Eye (tissue), 1 donor: ENCODE measurements at places on chromosomes 2 and 18.
A peak's percentile ranks its signal among the peaks of the same experiment; 100 is the strongest.

- no peak for DNase-seq
These were observed 1.7 kb upstream of the LPIN2 start for GRCh38 chr18:3014503-3015203.

DNA sequence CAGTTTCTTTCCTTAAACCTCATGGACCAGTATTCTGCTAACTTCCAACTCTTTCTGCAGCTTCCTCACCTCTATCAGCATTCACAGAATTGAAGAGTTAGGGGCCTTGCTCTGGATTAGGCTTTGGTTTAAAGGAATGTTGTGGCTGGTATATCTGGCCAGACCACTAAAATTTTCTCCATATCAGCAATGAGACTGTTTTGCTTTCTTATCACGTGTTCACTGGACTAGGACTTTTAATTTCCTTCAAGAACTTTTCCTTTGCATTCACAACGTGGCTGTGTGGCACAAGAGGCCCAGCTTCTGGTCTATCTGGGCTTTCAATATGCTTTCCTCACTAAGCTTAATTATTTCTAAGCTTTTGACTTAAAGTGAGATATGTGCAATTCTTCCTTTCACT is 33.4 kb downstream of the SP3 start:
- no peak for DNase-seq

DNA sequence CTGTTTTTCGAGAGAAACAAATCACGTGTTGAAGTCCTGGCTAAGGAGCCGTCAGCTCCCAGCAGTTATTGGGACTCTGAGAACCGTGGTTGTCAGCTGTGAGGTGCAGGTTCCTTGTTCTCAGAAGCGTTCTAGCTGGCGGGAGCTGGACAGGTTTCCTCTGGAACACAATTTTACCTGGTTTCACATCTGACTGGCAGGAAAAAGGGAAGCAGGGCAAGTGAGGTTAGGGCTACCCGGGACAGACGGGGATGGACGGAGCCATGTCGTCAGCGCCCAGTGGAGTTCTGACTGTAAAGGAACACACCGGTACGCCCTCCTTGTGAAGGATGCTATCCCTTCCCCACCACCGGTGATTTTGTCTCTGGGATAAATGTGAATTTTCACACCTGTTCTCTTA is 26.1 kb downstream of the ITGB1BP1 start:
- no peak for DNase-seq

DNA sequence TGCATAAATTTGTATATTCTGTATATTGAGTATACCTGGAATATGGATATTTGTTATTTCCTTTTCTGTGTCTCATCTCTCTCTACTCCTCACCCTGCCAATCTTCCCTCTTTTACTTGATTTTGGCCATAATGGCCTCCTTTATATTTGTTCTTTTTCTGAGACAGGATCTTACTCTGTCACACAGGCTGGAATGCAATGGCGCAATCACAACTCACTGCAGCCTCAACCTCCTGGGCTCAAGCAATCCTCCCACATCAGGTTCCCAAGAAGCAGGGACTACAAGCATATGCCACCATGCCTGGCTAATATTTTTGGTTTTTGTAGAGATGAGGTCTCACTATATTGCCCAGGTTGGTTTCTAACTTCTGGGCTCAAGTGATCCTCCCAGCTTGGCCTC is 30.5 kb downstream of the PREPL start:
- no peak for DNase-seq

DNA sequence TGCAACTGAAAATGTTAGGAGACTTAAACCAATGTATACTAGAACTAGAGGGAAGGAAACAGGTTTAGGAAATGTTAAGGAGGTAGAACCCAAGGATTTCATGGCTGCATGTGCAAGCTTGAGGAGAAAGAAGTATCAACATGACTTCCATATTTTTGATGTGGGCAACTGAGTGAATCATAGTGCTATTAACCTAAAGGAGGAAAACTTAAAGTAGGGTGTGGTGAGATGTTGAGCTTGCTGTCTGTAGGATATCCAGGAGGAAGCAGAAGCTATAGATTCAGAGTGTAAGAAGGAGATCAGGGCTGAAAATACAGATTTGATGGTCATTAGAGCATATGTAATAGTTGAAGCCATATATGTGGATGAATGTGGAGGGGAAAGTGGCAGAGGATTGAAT is 31.5 kb downstream of the NDC80 start:
- no peak for DNase-seq

GRCh38 chr2:51717312-51717711 is 685.4 kb upstream of the NRXN1 start:
- DNase-seq, result no peak

DNA sequence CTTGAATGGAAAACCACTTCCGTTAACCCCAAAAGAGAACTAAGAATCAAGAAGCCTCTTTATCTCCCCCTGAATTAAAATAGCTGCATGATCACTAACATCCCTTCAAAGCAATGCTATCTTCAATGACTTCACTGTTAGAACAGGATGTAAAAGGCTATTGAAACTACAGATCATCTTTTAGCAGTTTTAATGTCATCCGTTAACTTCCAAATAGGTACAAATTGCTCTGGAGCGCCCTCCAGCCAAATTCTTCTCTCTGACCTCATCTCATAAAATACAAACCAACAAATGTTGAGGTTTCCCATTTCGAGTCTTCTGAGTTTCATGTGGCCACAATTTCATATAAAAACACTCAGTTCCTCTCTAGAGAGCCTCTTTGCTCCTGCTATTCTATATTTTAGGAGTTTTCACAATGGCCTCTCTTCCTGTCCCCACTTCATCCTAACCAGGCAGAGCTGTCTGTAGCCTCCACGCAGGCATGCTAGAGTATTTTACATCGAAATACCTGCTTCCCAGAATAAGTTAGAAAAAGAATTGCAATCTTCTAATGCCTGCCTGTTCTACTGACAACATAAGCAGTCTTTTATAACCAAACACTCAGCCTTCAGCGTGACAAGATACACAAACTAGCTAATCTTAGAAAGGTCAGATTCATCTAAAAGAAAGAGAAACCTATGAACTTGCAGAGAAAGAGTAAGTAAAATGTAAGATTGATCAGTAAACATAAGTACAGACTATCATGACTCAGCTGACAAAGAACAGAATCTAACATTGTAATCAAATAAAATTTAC is 37.9 kb downstream of the B4GALT6 start:
- no peak for DNase-seq

GRCh38 chr18:48715711-48716361 is 177.0 kb downstream of the CTIF start:
- DNase-seq, result no peak

DNA sequence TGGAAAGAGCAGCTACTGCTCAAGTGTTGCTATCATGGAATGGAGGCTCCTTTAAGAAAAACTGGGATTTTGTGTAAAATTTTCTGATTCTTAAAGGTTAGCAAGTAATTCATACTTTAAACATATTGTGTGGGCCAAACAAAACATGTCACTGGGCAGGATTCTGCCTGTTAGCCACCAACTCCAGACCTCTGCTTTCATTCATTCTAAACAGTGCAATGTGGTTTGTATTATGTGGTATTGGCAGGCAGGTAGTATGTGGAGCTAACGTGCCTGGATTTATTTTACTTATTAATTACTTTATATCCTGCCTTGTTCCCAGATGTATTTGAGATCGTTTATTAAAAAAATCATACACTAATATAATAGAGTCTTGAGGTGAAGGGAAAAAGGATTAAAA is 1521.3 kb upstream of the ACVR2A start:
- peak; percentile 49 for DNase-seq

GRCh38 chr2:190333395-190333794 is 10.0 kb upstream of the INPP1 start:
- DNase-seq, result no peak

DNA sequence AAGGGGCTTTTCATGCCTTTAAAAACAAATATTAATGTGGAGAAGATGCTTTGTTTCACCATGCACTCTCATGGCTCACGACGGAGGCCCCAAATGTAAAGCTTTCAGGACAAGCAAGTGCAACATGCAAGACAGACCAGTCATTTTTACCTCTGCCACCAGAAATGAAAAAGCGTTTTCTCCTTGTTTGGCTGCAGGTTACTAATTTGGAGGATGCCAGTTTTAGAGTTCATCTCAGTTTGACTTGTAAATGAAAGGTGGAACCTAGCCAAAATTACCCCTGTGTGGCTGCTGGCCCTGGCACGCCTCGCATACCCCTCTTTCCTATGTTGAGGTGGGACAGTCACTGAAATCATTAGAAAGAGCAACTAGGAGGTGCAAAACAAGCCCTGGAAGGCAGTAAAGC is 138.6 kb downstream of the BCL2 start:
- no peak for DNase-seq

DNA sequence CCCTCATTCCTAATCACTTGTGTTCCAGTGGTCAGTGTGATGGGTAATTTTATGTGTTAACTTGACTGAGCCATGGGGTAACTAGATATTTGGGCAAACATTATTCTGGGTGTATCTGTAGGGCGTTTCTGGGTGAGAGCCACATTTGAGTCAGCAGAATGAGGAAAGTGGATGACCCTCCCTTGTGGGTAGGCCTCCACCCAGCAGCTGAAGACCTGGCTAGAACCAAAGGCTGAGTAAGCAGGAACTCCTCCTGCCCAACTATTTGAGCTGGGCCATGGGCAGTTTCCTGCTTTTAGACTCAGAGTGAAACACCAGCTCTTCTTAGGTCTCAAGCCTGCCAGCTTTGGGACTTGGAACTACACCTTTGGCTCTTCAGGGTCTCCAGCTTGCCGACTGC is 141.8 kb downstream of the ACKR3 start:
- no peak for DNase-seq

- no peak for DNase-seq
These were observed 1.1 kb downstream of the SPEG start for GRCh38 chr2:219435701-219436100.
